NCI-H2081 treated with DMSO at 0.1 percent for 48 hours (cell line): ENCODE measurements at places on chromosomes 16 and 17.

DNA sequence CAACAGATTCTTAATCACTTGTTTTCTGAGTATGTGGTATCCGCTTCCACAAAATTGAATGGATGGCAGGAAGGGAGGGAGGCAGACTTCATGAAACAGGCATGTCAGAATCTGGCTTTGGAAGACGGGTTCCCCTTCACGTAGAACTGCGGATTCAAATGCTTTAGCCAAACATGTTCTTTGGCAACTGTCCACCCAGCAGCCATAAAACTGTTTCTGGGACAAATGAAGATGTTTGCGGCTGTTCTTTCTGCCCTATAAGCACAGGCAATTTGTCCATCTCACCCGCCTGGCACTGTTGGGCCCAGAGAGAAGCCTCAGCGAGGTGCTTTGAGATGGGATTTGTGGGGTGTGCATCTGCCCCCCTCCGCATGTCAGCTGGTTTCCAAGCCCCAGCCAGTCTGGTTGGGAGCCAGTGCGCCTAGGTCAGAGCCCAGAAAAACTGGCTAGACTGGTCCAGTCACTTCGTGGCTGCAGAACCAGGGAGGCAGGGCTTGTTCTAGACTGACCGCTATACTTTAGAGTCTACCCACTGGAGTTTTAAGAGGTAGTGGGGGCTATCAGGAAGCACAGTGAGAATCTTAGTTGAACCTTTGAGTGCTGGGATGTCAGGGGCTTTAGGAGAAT is 6.3 kb downstream of the CRHR1 start:
- no peak for DNase-seq

DNA sequence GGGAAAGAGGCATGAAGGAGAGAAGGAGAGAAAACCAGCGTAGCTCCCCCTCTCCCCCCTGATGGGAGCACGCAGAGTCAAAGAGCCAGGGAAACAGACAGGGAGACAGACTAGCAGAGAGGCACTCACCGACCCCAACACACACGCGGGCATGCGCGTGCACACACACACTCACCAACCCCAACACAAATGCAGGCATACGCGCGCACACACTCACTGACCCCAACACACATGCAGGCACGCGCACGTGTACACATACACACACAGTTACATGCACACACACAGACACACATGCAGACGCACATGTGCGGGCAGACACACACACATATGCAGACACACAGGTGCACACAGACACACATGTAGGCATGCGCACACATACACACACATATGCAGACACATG is 4.6 kb downstream of the CACNB1 start:
- DNase-seq = no peak

GRCh38 chr16:8323153-8323552 is 267.2 kb downstream of the TMEM114 start:
- DNase-seq = no peak

GRCh38 chr16:68662035-68662434 is 16.9 kb downstream of the CDH3 start:
- no peak for DNase-seq

DNA sequence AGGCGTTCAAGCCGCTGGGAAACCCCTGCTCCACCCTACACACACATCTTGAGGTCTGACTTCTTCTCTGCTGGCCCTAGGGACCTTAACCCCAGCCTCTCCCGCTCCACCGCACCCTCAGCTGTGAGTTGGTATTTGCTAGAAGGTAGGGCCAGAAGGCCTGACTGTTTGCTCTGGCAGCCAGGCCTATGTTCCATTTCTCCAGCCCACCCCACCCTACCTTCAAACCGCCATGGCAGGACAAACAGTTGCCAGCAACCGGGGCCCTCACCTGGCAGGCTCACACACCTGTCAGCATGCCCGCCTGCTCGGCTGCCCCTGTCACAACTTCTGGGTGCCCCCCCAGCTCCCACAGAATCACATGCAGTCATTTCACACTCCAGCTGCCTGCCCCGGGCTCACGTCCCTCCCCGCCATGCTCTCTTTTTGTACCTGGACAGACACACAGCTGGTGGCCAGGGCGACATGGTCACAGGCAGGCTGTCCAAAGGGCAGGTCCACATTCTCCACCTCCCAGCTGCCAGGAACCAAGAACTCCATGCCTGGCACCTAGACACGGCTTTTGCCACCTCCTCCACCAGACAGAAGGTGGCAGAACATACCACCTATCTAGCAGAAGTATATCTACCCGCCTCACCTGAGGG is 2.6 kb upstream of the ATP2A3 start:
- no peak for DNase-seq

DNA sequence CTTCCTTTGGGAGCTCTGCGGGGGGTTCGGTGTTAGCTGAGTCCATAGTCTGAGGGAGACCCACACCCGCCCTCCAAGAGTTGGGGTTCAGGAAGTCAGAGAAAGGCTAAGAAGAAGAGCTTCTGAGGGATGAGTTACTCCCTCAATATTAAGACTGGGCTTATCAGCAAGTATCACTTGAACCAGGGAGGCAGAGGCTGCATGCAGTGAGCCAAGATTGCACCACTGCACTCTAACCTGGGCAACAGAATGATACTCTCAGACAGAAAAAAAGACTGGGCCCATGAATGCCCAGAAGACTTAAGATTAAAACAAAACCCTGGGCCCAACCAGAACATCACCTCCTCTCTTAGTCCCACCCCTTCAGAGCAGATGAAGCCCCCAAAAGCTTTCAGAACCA is 6.0 kb downstream of the NKIRAS2 start:
- DNase-seq = no peak

DNA sequence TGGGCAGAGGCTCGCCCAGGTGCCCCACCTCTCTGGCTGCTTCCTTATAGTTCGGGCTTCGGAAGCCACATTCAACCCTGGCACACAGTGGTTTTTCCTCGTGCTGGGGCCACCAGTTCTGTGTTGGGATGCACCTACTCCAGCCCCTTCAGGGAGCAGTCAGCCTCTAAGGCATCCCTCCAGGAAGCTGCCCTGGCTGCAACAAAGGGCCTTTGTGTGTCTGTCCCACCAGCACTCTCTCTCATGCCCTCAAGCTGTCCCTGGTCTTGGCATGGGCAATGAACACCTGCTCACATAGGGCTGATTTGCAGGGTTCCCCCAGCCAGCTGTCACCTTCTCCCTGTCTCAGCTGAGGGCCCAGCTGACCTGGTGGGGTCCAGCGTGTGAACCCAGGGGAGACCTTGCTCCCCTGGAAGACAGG is 754 bp upstream of the NOXO1 start:
- no peak for DNase-seq

DNA sequence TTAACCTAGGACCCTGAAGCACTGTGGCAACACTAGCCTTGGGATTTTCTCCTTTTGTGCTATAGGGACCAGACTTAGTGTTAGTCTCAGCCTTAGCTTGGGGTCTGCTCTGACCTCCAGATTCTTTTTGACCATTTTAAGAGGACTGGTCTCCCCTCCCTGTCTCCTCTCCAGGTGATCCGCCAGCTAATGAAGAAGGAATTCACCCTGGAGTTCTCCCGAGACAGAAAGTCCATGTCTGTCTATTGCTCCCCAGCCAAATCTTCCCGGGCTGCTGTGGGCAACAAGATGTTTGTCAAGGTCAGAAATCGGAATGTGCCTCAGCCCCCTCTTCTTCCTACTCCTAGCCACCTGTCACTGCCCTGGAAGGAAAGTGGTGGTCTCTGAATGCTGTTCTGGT is 19.5 kb downstream of the ATP2A1 start:
- DNase-seq = no peak

GRCh38 chr17:30278032-30278431 is 13.7 kb downstream of the BLMH start:
- DNase-seq = no peak

GRCh38 chr16:12253731-12254130 is 277.2 kb downstream of the SNX29 start:
- no peak for DNase-seq

DNA sequence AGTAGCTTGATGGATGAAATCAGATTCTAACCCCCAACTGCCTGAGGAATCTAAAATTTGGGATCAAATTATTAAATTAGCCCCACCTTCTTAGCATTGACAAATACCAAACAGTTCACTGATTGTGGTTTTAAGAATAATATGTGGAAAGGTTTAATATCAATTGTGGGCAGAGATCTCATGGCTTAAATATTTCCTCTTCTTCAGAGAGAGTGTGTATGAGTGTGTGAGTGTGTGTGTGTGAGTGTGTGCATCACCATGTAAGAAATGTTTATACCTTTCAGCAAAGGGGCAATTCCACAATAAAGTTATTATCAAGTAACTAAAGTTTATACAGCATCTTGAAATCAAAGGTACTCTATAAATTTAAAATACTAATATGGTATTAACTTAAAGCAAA is 3.2 kb downstream of the SMURF2 start:
- DNase-seq = no peak

DNA sequence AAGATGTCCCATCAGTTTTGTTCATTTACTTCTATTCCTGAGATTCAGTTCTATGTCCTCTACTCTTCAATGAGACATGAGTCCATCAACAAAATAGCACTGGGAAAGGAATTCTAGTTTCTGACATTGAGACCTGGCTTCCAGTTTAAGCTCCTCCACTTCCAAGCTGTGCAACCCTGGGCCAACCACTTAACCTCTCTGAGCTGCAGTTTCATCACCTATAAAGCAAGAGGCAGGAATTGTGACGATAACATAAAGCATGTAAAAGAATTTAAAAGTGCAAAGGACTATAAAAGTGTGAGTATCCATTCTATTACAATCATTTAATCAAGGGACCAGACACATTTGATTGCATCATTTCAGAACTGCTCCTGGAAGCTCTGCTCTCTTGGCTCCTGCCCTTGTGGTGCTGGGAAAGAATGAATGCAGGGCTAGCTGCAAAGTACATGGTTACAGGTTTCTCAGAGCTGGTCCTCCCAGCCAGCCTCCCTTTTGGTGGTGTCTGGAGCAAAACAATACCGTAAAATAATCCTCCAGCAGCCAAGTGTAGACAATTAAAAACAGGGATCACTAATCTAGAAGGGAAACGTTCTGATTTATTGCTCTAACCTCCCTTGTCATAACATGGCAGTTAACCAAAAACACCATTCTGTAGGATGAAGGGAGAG is 113.9 kb downstream of the VPS53 start:
- no peak for DNase-seq

- DNase-seq = no peak
Measured at GRCh38 chr16:53323924-53324323, 110.3 kb upstream of the RBL2 start.

DNA sequence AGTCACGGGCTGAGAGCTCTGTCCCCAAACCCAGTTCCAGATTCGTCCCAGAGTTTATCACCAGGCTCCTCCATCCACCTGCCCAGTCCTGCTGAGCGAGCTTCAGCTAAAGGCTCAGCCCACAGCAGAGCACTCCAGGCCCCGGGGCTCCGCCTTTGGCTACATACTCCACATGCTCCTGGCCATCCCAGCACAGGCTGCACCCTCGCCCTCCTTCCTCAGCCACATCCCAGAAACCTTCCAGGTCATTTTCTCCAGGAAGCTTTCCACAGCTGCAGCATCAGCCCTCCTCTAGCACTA is 4.7 kb upstream of the CD2BP2 start:
- no peak for DNase-seq

DNA sequence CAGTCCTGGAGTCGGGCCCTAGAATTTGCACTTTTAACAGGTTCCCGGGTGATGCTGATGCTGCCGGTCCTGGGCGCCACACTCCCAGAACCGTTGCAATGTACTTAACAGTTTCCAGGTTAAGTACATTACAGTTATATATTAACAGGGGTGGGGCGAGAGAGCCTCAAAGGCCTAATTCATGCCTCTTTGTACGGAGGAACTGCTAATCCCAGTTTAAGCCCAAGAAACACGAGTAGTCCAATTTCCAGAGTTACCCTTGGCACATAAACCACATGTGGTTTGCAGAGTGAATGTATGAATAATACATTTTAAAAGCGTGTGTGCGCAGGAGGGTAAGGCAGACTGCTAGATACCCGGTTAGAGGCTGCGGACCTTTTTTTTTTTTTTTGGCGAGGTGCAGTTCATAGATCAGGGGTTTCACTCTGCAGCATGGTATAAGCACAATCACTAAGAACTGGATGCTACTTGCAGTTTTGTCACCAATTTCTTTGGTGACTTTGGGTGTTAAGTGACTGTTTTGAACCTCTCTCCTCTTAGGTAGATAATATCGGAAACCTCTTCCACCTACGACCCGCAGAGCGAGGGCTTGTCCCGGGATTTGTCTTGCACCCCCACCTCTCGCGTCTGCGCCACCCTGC is 713 bp downstream of the COX11 start:
- DNase-seq = no peak

DNA sequence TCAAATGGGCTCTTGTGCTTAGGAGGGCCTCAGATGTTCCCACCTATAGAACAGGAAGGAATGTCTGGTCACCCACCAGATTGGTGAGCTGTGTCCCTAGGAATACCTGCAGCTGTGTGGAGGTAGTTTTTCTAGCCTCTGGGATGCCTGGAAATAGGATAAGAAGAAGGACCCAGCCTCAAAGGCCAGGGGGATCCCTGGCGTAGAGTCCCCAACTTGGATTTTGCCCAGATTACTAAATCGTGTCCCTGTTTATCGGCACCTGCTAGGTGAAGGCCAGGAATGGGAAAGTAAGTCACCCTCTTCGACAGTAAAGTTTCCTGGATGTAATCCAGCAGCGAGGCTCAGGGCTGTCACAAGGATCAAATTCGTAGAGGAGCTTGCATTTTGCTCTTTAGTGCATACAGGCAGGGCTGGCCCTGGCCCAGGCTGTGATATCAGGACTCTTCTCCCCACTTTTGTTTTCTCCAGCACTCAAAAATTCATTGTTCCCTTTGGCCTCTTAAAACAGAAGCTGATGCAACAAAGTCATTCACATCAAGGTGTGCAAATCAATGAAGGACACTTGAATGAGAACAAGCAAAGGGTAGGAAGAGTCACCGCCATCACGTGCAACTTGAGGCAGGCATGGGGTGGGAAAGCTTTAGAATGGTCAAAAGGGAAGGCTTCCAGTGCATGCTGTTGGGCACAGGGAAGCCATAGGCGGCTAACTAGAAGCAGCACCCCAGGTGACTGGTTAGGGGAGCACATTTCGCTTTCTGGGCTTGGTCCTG is 7.5 kb downstream of the SLC13A2 start:
- no peak for DNase-seq

DNA sequence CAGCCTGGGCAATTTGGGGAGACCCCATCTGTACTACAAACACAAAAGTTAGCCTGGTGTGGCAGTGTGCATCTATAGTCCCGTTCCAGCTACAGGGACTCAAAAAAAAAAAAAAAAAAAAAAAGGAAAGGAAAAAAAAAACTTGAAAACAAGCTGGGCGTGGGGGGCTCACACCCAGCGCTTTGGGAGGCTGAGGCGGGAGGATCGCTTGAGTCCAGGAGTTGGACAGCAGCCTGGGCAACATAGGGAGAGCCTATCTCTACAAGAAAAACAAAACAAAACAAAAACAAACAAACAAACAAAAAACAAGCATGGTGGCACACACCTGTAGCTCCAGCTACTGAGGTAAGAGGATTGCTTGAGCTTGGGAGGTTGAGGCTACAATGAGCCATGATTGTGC is 12.9 kb upstream of the CCL17 start:
- no peak for DNase-seq

DNA sequence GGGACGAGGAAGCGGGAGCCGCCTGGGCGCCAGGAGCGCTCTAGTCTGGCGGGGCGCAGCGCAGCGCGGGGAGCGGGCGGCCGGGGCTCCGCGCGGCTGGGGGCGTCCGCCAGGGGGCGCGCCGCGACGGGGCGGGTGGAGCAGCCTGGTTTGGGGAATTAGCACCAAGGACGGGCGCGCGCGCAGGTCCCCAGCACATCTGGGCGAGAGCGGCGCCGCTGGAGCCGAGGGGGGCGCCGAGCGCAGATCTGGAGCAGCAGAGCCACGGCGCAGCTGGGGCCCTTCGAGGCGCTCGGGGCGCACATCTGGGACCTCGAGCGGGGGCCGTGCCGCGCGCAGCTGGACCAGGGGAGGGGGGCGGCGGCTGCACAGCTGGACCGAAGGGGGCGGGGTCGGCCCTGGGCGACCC is at the start of gene NXPH3:
NXPH3 (plus strand) TSS at position 193 of the 409 bp plus-strand sequence. CDS start 349 bp downstream, outside the sequence.
- no peak for DNase-seq
